ENCODE measurements at places on chromosomes 2 and 18.

DNA sequence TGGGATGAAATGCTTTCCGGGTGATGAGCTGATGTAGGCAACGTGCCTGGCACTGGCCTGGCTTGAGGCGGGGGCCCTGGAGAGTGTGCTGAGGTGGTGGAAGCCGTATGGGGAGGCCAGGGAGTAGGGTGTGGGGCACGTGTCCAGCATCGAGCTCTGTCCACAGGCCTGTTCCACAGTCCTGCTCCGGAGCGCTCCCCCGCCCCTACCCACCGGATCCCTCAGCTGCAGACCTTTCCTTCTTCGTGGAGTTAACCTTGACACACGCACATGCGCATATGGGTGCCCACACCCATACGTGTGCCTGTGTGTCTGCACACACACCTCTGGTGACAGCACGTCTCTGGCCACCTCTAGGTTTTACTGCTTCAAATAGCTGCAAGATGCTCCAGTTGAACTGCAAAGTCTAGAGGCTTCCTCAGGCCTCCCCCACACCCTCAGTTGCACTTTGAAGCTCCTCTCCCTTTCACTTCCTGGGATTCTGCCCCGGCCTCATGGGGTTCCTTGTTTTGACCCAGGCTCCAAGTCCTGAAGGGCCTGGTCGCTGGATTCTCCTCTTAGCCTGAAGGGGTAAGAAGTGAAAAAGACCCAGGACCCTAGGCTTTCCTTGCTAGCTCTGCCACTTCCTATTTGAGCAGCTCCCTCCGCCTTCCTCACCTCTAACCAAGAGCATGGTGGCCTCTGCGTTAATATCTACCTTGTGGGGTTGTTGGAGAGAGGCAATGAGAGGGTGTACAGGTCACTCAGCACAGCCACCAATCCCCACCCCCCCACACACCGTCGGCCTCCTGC, 49.5 kb downstream of the INHBB start:
- DNase-seq = no peak

DNA sequence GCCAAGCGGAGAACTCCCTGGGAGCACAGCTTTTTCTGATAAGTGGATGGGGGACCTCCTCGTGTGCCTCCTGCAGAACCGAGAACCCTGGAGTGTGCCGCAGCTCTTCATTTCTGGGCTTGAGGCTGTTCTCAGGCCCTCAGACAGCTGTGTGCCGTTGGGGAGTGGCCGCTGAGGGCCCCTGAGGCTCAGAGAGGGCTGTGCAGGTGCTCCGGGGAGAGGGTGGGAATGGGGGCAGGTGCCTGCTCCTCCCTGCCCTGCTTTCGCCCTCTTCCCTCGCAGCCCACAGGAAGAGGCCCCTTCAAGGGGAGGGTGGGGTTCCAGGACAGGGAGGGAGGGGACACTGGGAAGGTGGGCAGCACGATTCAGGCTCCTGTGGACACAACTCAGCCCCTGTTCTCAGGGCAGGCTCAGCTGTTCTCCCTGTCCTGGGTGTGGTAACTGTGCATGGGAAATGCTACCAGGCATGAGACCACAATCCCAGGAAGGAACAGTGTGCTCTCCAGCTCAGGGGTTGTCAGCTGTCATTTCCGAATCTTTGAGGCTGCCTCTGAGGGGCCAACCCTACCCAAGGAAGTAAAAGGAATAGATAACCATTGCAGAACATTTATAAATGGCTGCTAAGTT, 11.3 kb downstream of the LCT start:
- DNase-seq = no peak

DNA sequence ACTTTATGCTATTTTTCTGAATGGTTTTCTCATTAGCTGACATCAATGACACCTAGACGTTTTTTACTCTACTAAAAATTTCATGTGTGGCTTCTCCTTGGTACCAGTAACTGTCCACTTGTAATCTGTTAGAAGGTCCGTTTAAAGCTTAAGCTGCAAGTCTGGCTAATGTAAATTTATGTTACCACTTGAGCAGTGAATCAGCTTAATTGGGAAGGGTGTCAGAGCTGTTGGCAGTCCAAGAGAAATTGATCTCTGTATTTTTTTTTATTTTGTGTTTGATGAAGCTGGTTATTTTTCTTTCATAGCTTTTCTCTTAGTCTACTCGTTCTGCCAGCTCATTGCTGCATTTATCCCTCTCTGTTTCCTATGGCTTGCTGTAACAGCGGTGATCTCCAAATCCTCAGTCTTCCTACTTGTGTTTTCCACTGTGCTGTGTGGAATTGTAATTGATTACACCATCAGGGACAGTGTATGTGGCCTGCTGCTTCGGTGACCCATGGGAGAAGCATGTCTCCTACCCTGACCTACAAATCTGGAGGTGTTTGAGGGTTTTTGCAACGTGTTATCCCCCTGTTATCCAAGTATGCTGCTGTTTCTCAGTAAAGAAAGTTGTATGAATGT, 724.2 kb upstream of the REG3G start:
- DNase-seq = no peak

DNA sequence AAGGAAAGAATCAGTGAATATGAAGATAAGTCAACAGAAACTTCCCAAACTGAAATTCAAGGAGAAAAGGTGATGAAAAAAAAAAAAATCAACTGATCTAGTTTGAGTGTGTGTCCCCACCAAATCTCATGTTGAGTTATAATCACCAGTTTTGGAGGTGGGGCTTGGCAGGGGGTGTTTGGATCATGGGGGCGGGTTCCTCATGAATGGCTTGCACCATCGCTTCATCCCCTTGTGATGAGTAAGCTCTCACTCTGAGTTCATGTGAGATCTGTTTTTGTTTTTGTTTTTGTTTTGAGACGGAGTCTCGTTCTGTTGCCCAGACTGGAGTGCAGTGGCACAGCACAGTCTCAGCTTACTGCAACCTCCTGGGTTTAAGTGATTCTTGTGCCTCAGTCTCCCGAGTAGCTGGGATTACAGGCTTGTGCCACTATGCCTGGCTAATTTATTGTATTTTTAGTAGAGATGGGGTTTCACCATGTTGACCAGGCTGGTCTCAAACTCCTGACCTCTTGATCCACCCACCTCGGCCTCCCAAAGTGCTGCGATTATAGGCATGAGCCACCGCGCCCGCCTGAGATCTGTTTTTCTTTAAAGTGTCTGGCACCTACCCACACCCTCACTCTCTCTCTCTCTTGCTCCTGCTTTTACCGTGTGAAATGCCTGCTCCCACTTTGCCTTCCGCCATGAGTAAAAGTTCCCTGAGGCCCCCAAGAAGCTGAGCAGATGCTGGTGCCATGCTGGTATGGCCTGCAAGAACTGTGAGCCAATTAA, 4.0 kb upstream of the SLC66A2 start:
- DNase-seq = peak; percentile 11

- no peak for DNase-seq
These were observed 29.3 kb upstream of the SCN9A start for GRCh38 chr2:166404831-166405568.

DNA sequence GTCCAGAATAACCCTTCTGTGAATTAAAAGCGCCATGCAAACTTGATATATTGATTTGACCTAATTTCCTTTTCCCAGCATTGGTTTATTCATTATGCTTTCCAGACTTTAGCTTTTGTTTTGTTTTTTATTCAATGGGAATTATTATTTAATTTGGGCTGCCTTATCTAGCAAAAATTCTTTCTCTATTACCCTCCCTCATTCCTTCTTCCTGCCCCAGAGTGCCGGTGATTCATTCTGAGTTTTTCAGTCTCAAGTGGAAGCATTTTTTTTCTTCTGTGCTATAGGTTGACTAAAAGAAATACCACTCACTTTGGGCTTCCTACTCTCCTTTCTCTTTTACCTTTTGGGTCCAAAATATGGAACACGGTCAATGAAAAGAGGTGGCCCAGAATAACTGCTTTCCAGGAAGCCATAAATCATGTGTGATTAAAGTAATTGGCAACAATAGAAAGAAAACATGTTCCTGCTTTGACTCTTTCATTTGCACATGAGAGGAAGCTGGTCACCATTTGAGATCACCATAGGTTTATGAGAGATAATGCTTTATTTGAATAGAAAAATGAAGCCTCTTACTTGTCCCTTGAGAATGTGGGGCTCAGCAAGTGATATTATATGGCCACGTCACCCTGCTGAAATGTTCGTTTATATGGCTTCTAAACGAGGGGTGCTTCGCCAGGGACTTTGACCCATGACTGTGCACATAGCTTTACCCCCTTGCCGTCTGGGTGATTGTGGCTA, 422.8 kb upstream of the ZEB2 start:
- no peak for DNase-seq

DNA sequence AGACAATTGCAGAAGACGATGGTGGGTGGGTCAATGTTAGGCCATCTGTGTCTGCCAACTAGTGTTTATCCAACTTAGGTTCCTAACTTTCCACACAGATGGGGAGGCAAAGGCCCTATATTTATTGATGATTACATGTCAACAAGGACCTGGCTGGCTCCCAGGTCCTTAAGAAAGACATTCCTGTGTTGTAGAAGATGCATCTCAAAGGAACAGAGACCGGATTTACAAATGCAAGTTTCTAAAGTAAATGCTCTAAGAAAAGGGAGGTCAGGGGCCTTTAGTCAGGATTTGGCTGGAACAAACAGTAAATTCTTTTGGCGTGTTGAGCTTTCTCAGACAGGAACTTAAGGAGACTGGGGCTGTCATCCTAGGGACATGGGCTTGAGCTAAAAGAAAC, 175.0 kb downstream of the SH3BP4 start:
- no peak for DNase-seq

- no peak for DNase-seq
These were observed 166.4 kb downstream of the TMEM247 start for GRCh38 chr2:46645681-46646162.

DNA sequence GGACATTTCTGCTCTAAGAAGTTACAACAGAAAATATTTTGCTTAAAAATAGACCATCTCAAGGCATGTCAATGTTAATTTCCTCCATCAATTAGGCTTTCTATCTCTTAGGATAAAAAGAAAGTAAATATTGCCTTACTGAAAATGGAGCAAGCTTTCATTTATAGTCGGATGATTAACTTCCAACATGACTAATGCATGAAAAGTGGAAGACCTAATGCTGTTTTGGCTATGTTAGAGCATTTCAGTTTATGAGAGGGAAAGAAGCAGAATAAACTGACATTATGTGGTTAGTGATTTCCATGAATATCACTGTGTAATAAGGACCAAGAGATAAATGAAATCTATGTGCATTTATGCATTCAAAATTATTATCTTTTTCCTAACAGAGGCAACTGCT, 475.2 kb upstream of the UBE2E3 start:
- DNase-seq = no peak

DNA sequence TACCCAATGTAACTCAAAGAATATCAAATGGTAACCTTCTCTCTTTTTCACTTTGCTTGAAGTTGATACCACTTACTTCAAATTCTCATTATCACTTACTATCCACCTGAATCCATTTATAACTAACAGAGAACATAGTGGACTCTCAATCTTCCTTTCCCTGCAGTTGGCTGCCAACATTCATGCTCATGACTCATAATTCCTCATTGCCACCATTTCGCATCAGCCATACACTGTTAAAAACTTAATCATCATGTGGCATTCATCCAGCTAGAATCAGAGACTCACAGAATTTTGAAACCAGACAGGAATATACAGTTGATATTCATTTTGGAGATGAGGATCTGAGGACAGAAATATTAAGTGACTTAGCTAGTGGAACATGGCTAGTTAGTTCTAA, 56.8 kb downstream of the SLC4A10 start:
- DNase-seq = no peak

DNA sequence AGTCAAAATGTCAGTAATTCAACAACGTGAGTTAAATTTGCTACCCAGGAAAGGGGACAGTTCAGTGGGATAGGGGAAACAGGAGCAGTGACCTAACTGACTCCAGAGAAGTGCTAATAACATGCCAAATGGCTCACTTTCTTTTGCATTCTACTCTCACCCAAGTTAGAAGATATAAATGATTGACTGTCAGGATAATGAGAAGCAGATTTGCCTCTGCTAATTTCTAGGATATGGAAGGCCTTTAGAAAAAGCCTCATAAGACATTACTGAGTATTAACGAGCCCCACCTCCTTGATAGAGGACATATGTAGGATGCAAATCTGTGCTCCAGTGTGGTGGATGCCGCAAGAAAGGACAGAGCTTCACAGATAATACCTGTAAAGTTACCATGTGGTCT, 318.6 kb upstream of the NT5C1B start:
- no peak for DNase-seq

DNA sequence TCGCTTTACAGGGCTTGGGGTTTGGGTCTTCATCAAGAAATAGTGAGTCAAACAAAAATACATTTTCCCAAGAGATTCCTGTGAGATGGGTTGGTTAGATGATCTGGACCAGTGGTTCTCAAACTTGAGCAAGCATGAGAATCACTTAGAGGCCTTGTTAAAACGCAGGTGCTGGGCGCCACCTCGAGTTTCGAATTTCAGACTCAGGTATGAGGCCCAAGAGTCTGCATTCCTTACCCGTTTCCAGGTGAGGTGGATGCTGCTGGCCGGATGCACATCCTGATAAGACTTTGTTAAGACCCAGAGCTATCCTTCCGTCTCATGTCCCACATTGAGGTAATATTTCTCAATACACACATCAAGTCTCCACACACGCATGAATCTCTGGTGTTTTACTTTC, 707.8 kb upstream of the SALL3 start:
- DNase-seq = no peak

DNA sequence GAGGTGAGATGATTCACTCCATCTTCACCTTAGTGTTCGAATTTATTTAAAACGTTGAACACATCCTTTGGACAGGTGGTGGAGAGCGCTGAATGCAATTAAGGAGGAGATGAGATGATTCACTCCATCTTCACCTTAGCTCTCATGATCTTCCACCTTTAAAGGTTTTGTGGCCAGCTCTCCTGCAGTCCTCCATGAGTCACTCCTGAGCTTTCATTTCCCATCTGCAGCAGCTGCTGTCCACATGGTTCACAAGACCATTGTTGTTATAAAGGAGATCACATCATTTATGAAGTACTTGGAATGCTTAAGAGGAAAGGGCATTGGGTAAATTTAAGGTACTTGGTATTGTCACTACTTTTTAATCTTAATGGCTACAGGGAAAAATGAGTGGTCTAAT, 298.5 kb downstream of the PAX3 start:
- DNase-seq = no peak

- DNase-seq = no peak
These were observed 335.2 kb upstream of the LRATD1 start for GRCh38 chr2:14297340-14297739.

- DNase-seq = no peak
These were observed 281.0 kb upstream of the HS6ST1 start for GRCh38 chr2:128599700-128600099.

- DNase-seq = no peak
These were observed 85.1 kb downstream of the UGP2 start for GRCh38 chr2:63926815-63927214.

DNA sequence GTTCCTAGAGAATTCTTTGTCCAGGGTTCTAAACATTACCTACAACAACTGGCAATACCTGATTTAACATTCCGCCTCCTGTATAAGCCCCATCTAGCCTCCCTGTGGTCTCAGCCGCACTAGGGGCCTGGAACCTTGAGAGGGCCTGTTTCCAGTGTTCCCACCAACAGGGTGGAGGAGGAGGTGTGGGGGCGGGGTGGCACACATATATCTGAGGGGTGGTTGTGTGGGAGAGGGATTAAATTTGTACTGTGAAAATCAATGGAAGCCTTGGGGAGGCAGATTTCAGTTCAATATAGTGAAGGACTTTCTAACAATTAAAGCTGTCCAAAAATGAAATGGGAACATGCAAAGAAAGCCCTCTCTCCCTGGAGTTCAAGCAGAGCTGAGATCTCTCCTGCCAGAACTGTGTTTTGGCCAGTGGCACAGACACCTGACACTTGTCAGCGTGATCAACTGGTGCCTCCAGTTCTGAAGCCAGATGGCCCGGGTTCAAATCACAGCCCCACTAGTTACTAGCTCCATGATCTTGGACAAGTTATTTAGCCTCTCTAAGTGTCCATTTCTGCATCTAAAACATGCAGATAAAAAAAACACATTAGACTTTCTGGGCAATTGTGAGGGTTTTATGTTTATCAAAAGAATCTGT, 17.0 kb upstream of the FZD7 start:
- no peak for DNase-seq
